ENCODE measurements at places on chromosomes 3 and 15.

GRCh38 chr3:16534640-16535262, 21.3 kb upstream of the RFTN1 start:
- DNase-seq, result no peak

GRCh38 chr3:164186095-164186494, 892.2 kb downstream of the SI start:
- DNase-seq, result no peak

DNA sequence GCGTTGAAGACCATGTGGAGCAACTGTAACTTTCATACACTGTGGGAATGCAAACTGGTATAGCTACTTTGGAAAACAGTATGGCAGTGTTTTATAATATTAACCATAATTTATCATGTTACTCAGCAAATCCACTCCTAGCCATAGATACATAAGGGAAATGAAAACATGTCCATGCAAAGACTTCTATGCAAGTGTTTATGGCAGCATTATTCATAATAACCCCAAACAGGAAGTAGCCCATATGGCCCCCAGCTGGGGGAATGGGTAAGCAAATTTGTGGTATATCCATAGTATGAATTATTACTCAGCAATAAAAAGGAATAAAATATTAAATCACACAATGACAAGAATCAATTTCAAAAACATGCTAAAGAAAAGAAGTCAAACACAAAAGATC, 23.0 kb upstream of the GATA2 start:
- no peak for DNase-seq

- no peak for DNase-seq
Measured at GRCh38 chr3:11349446-11349845, 77.2 kb downstream of the ATG7 start.

DNA sequence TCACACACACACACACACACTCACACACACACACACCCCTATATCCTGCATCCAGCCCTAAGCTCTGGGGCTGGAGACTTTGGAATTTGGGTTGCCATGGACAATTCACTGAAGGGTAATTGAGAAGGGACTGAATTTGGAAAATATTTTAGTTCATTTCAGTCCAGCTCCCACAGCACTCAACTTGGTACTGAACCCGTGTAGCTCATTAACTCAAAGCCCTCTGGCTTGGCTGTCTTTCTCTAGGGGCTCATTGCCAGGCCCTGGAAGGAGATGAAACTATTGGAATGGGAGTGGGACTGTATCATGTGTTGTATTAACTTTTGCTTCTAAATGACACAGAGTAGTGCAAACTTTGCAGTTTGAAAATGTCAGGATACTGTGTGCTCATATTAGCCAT, 157.3 kb downstream of the EPHB1 start:
- no peak for DNase-seq

DNA sequence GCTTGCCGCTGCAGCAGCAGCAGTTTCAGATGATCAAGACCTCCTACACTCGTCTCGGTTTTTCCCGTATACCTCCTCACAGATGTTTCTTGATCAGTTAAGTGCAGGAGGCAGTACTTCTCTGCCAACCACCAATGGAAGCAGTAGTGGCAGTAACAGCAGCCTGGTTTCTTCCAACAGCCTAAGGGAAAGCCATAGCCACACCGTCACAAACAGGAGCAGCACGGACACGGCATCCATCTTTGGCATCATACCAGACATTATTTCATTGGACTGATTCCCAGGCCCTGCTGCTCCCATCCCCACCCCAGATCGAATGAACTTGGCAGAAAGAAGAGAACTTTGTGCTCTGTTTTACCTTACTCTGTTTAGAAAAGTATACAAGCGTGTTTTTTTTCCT, 17.6 kb downstream of the CALML4 start:
- DNase-seq, result peak; percentile 86

GRCh38 chr15:78976691-78977090, 31.8 kb upstream of the CTSH start:
- no peak for DNase-seq

- peak; percentile 82 for DNase-seq
Measured at GRCh38 chr15:61034678-61035291, 194.3 kb downstream of the RORA start.

Measured in astrocyte of the spinal cord (primary cell).